Stimulated activated CD4-positive, alpha-beta T cell treated with anti-CD3 and anti-CD28 coated beads, TNF-alpha, amount 100 ng/mL, for 24 hours (primary cell): ENCODE measurements at places on chromosomes 3 and 15.
A peak's percentile ranks its signal among the peaks of the same experiment; 100 is the strongest.

GRCh38 chr3:71652781-71653413, 69.4 kb upstream of the FOXP1 start:
- DNase-seq: peak; percentile 5

GRCh38 chr3:182746959-182747358, 46.3 kb upstream of the ATP11B start:
- DNase-seq: no peak

GRCh38 chr3:133477487-133477886, 77.6 kb downstream of the BFSP2 start:
- no peak for DNase-seq

DNA sequence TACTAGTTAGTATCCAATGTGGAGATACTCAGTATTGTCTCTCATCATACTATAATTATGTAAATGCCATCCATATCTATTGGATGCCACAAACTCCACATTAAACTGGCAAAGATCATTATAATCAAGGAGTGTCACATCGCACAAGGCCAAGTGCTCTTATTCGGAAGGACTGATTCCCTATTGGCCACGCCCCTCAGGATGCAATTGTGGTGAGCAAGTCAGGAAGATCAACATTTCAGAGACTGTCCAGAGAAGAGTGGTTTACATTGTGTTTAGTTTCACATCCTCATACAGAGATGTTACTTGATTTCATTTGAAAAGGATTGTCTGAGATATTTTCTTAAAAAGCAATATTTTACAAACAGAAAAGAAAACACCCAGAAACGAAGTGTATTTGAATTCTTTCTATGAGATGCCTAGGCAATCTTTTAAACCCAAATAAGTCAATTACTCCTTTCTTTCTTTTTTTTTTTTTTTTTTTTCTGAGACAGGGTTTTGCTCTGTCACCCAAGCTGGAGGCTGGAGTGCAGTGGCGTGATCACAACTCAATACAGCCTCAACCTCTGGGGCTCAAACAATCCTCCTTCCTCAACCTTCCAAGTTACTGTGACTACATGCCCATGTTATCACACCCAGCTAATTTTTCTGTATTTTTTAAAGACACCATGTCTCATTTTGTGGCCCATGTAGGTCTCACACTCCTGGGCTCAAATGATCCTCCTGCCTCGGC, 369.1 kb downstream of the RBMS3 start:
- no peak for DNase-seq

- no peak for DNase-seq
Observed at GRCh38 chr3:175105066-175105465, 245.9 kb downstream of the NAALADL2 start.

DNA sequence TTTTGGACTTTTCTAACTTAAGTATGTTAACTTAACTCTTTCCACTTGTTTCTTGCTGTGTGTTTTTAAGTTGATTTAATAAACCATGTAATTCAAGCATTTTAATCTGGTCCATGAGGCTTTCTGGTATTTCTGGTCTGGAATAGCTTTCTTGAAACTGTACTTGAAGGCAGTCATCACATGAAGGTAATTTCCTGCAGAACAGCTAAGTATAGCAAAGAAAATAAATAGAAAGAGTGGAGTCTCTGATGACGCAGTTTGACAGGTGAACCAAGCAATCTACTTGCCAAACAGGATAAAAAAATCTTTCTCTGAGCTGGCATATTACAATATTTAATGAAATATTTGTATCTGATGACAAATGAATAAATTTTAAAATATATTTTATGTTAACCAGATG, 74.9 kb downstream of the BTLA start:
- no peak for DNase-seq

GRCh38 chr3:116474032-116474780, 28.9 kb upstream of the LSAMP start:
- DNase-seq: no peak

GRCh38 chr3:72265256-72266015, 480.5 kb upstream of the PROK2 start:
- DNase-seq: no peak

- no peak for DNase-seq
Observed at GRCh38 chr3:129352045-129352444, 73.4 kb downstream of the HMCES start.

GRCh38 chr3:107212618-107213017, 164.6 kb upstream of the CCDC54 start:
- DNase-seq: no peak

GRCh38 chr15:66682865-66683264, 19.2 kb upstream of the SMAD6 start:
- DNase-seq: no peak

DNA sequence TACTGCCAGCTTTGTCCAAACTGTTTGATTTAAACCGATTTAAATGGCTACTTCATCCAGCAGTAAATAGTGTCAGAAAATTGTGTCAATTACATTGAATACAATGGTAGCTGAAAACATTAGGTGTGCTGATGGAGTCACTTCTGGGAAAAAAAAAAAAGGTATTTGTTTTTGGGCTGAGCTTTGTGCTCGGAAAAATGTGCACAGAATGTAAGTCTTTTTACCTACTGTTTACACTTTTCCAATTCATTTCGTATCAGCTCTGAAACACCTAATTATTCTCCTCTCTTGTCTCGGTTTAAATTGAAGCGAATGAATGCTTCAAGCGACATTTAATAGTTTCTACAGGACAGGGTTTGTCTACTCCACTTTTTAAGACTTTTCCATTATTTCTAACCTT, 1078.4 kb downstream of the ROBO1 start:
- DNase-seq: no peak

DNA sequence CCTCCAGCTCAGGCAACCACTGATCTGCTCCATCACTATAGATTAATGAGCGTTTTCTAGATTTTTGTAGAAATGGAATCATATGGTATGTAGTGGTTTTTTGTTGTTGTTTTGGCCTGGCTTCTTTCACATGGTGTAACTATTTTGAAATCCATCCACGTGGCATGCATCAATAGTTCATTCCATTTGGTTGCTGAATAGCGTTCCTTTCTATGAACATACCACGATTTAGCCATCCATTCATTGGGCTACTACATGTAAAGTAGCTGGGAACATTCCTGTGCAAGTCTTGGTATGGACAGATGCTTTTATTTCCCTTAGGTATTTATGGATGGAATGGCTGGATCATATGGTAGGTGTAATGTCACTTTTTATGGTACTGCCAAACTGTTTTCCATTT, 10.7 kb upstream of the CHSY1 start:
- no peak for DNase-seq

GRCh38 chr3:132062535-132062934, 27.7 kb upstream of the CPNE4 start:
- no peak for DNase-seq

DNA sequence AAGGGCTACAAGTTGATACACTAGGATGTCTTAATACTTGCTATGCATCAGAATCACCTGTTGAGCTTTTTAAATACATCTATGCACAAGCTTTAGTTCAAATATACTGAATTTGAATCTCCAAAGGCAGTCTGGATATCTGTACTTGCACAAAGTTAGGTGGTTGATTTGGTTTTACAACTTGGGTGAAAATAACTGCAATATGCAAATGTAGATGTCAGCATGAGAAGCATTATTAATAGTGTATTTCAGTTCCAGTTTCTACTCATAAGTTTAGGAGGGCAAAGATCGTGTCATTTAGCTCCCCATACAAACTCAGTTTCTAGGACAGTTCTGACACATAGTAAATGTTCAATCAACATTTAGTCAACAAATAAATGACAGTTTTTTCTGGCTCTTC, 25.6 kb downstream of the IQCB1 start:
- DNase-seq: no peak

DNA sequence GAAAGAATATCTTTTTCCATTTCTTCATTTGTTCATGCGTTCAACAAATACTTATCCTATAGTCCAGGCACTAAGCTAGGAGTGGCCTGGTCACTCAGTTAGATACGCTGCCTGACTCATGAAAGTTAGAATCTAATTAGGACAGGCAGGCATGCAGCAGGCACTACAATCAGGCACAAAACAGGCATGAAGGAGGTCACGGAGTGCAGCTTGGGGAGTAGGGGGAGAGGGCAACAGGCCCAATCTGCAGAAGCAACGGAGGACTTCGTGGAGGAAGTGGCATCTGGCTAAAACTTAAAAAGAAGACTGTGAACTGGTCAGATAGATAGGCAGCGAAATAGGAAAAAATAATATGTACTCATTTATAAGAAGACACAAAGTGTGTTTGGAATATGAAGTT, 420.9 kb downstream of the MAGI1 start:
- DNase-seq: no peak

GRCh38 chr3:111967068-111967467, 11.8 kb upstream of the ABHD10 start:
- no peak for DNase-seq

DNA sequence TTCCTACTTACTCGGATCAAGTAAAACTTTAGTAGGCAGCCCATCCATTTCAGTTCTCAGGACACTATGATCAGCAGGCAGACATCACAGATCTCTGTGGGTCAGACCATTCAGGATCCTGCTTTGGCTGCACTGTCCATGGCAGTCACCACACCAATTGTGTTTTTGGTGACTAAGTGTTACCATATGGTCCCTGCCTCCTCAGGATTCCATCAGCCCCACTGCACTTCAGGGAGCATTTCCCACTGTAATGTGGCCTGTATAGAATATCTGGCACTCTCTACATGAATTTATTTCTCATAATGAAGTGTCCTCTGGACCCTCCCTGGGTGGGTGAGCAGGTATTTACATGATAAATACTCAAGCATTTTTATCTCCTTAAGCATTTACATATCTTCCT, 41.3 kb downstream of the ZNF445 start:
- DNase-seq: no peak

GRCh38 chr15:29322415-29322814, 52.8 kb upstream of the NSMCE3 start:
- no peak for DNase-seq

GRCh38 chr15:36737430-36737891, 158.0 kb downstream of the CDIN1 start:
- no peak for DNase-seq

DNA sequence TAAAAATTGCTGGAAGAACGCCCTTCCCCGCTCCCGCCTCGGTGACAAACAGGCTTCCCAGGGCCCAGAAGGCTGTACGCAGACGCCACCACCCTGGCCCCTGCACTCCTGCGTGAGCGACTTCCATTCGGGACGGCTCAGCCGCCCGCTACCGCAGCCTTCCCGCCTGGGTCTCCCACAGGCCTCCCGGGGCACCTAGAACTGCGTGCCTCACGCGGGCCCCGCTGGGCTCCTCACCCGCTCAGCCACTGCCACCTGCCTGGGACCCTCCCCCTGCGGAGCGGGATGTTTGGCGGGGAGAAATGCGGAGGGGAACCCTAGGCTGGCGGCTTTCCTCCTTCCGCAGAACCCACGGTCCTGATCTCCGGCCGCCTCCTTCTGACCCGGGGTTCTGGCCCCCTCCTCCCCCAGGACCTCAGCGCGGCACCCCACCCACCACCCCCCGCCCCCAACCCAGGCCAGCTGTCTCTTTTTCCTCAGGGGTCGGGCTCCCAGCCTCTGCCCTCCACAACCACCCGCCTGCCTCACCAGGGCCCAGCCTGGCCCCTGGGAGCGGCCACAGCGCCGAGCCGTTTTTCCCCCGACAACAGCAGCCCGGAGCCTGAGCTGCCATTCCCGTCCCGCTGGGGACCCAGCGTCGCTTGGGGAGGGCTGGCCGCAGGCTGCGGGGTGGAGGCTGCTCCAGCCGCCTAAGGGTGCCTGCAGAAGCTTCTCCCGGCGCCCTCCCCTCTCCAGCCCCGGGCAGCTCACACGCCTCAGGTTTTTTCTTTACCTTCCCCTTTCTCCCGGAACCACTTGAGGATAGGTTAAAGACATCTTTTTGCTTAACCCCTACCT, 27.6 kb upstream of the RAB7A start:
- no peak for DNase-seq

- no peak for DNase-seq
Observed at GRCh38 chr3:54299169-54299935, 177.0 kb downstream of the CACNA2D3 start.

DNA sequence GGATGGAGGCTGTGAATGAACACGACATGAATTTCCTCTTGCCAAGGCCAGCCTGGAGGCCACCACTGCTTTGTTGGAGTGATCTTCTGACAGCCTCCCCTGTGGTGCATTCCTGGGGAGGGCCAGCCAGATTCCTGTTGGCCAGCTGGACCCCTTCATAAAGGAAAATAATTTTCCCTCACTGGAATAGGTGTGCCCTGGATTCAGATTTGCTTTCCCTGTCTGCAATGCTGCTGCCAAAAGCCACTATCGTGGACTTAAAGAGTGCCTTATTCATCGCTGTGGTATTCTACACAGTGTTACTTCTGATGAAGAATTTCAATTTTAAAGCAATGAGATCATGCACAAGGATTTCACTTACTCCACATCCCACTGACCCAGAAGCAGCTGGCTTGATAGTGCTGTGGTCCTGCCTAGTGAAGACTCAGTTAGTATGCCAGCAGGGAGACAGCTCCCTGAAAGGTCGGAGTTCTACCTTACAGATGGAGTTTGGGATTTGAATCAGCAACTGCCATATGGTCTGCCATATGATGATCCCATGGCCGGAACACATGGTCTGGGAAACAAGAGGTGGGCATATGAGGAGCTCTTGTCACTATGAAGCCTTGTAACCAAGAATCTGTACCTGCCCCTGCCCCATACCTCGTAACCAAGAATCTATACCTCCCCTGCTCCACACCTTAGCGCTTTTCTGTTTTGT, 145.2 kb downstream of the KLF13 start:
- no peak for DNase-seq

DNA sequence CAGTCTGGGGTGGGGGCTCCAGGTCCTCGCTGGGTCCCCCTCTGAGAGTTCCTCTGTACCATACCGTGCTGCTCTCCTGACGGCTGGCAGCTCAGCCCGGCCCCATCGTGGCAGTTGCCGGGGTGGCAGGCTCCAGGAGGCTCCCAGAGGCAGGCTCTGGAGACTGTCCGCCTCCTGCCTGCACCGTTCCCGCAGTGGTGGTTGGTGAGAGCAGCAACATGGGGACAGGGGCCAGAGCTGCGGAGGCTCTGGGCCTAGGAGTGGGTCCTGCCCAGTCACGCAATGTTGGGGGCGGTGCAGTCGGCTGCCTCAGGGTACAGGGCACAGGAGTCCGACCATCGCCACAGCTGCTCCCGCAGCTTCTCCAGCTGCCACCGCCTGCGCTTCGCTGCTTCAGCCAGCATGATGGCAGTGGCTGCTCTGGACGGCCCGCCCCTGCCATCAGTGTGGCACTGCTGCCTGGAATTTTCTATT, 492.7 kb downstream of the AGBL1 start:
- DNase-seq: no peak

GRCh38 chr15:90907838-90908507, 4.9 kb downstream of the MAN2A2 start:
- no peak for DNase-seq

GRCh38 chr3:172461530-172462138, 13.4 kb upstream of the GHSR start:
- DNase-seq: no peak

- no peak for DNase-seq
Observed at GRCh38 chr3:129101370-129102138, 20.1 kb downstream of the RAB43 start.

DNA sequence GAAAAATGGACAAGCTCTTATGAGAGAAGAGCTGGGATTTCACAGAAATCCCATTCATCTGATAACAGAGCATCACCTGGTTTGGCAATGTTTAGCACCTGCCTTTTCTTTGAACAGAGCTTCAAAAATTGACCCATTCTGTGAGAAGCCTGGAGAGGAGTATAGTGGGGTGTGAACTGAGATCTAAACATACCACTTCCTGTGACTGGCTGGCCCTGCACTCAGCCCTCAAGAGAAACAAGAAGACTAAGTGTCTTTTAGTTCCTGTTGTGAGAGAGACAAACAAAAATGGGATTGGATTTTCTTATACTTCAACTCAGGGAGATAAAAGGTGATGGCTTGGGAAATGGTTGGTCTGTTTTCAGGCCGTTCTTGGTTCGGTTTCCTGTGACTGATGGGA, 1060.2 kb downstream of the ROBO1 start:
- no peak for DNase-seq

GRCh38 chr3:136653628-136654027, 98.5 kb downstream of the STAG1 start:
- no peak for DNase-seq
